ENCODE measurements at places on chromosomes 2 and 18.

DNA sequence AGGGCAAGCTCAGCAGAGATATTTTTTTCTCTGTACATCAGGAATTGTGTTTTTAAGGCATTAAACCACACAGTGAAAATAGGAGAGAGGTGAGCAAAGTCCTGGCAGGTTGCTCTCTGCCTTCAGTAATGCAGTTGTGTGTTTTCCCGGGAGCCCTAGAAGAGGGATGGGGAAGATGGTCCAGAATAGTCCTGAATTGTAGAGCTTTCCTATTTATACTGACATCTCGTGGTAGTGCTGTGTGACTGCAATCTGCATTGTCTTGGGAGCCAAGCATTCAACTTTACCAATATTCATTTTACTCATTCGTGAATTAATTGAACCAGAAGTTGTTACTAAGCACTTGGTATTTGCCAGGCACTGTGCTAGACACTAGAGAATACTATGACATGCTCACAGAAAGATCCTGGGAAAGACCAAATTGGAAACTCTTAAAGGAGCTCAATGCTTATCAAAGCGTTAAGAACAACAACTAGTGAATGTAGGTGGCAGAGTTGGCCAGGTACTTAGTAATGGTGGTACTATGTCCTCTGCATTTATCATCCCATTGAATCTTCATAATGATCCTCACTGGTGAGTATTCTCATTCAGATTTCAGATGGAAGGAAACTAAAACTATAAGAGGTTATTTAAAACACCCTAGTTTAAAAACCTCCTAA is 214.6 kb downstream of the TRIB2 start:
- DNase-seq: peak; percentile 50

- peak; percentile 23 for DNase-seq
Observed at GRCh38 chr2:169478339-169478738, 955 bp upstream of the BBS5 start.

DNA sequence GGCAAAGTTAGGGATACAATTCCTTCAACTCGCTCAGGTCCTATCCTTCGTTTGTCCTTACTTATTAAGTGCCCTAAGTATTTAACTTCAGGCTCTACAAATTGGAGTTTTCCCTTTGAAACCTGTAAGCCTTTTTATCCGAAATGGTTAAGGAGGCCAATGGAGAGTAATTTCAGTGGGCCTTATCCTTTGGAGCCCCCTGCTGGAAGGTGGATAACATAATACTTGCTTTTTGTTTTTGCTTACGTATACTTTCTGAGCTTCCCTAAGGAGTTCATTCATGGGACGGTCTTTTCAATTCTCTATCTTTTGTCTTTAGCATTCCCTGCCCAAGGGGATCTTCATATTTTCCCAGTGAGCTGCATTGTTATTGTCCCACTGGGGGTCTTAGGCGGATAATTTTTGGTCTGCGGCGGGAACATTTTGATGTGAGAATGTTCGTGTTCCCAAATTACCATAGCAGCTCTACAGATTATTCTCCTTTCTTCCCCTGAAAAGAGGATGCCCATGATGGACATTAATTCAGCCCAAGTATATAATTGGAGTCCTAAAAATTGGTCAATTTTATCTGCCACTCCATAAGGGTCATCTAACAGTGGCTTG is 34.4 kb upstream of the TRAPPC8 start:
- DNase-seq: peak; percentile 43

DNA sequence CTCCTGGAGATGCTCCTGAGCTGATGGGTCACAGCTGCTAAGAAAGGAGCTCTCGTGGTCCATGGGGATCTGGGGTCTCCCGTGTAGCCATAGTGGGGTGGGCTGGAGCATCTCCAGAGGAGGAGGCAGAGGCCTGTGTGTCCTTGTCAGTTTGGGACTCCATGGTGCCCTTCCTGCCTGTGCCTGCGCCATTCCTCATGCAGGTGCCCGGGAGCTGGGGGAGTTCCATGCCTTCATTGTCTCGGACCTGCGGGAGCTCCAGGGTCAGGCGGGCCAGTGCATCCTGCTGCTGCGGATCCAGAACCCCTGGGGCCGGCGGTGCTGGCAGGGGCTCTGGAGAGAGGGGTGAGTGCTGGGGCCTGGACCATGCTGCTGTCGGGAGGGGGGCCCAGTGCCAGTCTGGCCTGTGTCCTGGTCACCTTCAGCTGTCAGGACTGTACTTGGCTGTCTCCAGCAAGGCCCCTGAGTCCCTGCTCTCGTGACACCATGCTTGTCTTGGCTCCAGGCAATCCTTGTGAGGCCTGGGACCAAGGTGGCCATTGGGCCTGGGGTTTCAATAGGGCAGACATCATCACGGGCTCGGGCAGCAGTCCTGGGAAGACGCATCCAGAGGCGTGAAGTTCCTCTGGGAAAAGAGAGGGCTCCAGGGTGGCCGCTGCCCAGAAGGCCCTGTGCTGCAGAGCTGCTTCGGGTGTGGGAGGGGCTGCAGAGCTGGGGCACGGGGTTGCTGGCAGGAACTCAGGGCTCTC is 7.3 kb downstream of the CAPN10 start:
- no peak for DNase-seq

DNA sequence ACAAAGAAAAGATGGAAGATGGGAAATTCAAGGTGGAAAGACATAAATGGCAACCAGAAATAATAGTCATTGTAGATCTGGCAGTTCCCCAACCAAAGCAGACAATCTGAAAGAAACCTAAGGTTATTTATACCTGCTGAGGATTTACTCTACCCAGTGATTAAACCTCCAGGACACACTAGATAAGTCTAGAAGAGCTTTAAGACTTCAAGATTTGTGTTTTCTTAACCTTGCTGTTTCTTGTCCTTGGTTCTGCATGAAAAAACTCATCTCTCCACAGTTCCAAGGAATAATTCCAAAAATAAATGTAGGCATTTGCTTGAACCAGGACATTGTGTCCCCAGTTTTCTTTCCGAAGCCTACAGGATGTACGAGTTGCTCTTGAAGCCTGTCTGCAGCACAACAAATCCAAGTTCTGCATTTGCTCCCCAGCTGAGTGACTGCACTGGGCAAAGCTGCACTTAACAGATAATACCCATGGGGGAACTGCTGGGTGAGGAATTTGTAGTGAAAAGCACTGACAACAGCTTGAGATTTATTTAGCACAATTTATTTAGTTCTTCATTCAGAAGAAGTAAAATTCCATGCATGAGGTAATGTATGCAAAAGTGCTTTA is 19.8 kb downstream of the DTNA start:
- no peak for DNase-seq

- peak; percentile 34 for DNase-seq
Observed at GRCh38 chr2:226184540-226184939, 615.1 kb downstream of the IRS1 start.

GRCh38 chr2:11778416-11778815 is 32.0 kb downstream of the LPIN1 start:
- DNase-seq: no peak

GRCh38 chr2:84958135-84959059 is 12.6 kb upstream of the KCMF1 start:
- peak; percentile 99 for DNase-seq

- DNase-seq: no peak
Observed at GRCh38 chr2:221343524-221343923, 228.6 kb downstream of the EPHA4 start.

- no peak for DNase-seq
Observed at GRCh38 chr2:132680544-132680943, 10.5 kb upstream of the LYPD1 start.

- no peak for DNase-seq
Observed at GRCh38 chr2:144190908-144191605, 328.9 kb downstream of the ZEB2 start.

DNA sequence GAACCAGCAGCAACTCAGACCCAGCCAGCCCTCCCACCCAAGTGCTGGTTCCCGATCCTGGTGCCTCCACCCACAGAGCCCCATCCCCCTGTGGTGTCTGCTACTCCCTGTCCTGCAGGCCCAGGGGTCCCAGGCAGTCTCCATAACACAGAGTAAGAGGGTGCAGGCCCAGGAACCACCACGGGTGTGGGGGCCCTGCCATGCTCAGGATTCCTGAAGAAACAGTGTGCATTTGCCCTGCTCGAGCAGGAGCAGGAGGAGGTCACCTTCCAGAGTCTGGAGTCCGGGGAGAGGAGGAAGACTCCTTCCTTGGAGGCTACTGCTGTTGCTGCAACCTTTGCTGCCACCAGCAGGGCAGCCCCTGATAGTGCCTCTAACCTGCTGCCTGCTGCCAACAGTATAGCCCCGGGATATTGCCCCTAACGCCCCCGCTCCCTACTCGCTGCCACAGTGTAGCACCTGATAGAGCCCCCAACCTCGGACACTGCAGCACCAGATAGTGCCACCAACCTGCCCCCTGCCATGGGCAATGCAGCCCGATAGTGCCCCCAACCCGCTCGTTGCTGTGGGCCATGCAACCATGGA is 46.8 kb upstream of the ANKRD62 start:
- DNase-seq: no peak

- no peak for DNase-seq
Observed at GRCh38 chr2:218471982-218472381, 53.1 kb downstream of the VIL1 start.

DNA sequence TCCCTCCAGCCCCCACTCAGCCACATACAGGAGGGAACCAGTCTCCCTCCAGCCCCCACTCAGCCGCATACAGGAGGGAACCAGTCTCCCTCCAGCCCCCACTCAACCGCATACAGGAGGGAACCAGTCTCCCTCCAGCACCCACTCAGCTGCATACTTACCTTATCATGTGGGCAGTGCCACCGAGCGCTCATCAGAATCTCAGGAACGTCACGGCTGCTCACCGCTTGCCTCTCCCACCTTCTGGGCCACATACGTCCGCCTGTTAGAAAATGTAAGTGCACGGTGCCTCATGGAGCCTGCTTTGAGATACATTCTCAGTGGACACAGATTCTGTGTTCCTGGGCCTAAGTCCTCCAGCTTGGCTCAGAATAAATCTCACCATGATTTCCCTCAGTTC is 124.8 kb downstream of the PXDN start:
- no peak for DNase-seq

DNA sequence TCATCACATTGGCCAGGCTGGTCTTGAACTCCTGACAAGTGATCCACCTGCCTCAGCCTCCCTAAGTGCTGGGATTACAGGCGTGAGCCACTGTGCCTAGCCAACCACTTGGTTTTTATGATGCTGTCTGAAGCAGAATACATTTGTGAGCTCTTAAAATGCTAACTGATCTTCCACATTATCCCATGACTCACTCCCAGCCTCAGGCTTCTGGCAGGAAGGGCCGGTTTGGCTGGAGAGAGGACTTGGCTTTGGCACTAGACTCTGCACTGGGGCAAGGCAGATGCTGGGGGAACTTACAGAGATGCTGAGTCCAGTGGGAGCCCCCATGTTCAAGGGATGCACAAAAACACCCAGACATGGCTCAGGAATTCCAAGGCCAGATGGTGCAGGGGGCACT is 40.5 kb upstream of the SH3BP4 start:
- peak; percentile 82 for DNase-seq

DNA sequence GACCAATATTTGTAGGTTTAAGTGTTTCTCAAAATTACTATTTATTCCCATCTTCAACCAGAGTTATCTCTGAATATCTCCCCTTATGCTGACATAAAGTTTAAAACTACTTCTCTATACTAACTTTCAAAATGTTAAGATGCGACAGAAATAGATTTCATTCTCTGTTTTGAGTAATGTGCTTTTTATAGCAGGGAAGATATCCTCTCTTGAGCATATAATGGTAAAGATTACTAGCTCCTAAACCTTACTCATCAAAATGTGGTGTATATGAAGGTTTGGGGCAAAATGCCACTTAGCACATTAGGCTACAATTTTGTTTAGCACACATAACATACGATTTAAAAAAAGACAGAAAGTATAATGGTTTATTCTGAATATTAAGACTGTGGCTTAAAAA is 54.4 kb downstream of the CWC22 start:
- no peak for DNase-seq

DNA sequence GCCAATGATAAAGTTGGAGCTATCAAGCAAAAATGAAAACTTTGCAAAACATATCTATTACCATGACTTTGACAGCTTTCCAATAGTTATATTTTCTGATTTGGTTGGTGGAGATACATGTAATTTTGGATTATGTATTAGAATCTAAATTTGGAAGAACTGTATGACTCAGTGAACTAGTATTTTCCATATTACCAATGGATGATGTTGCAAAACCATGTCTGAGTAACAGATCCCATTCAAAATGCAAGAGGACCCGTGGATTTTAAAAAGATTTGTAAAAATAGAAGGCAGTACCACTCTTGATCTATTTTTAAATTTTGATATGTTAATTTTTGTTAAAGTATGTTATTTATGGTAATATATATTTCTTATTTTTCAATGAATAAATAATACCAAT is 83.0 kb downstream of the TAF4B start:
- DNase-seq: peak; percentile 35

DNA sequence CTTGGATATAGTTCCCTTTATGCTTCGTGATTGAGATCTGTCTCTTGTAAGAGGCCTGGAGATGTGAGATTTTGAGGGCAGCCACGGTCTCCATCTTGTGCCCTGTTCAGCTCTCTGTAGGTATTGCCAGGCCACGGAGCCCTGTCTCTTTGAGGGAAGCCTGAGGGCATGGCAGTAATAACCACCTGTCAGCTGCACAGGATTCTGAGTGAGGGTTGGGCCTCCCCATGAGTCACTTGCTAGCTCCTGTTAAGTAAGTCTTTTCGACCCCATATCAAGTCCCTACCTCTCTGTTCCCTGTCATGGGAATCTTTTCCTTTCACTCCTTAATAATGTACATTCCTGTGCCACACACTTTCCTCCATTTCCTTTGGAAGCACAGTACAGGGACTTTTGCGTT is 20.4 kb downstream of the LYPD6B start:
- no peak for DNase-seq

GRCh38 chr18:79625195-79625923 is 54.2 kb upstream of the CTDP1 start:
- DNase-seq: no peak

DNA sequence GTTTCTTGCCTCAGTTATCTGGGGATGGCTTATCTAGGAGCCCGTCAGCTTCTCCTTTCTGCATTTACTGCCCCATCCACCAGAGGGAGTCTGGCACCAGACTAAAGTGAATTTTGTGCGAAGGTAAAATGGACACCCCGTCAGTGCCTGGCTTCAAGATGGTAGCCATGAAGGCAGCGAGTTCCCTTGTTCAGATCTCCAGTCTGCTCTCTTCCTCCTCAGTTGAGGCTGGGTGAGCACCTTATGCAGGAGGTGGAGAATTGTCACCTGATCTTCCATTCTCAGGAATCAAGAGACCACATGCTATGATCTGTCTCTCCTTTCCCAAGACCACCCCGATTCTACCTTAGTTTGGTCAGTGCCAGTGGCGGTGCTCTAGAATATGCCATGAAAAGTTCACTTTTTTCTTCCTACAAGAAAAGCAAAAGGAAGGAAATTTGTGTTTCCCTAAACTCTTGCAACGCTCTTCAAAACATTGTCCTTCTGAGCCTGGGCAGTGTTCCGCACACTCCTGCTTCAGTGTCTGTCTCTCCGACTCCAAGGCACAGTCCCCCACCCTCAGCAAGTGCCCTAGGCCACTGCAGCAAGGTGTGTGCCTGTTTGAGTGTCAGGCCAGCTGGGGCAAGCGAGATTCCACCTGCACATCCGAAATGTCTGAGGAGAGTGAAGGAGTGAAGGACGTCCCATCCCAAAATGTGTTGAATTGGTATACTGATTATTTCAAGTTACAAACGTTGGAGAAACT is 168.6 kb downstream of the SS18 start:
- DNase-seq: peak; percentile 37
